ENCODE measurements at places on chromosomes 12 and 14. TPM values are rescaled to one million over a fixed set of nuclear protein-coding genes. Genes with fewer than 3 reads are reported as not detected.

Gene APOLD1
- 56.7 TPM for total RNA-seq

Gene CMTM5
- 1.4 TPM for total RNA-seq

Gene CD69
- total RNA-seq = 2.9 TPM

Gene SPX
- total RNA-seq = 2.6 TPM

Gene USP44
- 2.3 TPM for total RNA-seq

Gene KLHL33
- total RNA-seq = 0.77 TPM

Gene CFAP54
- total RNA-seq = 0.38 TPM

Gene LYZ
- total RNA-seq = 23.1 TPM

Gene CCDC175
- not detected for total RNA-seq

Gene PHLDA1
- 9.4 TPM for total RNA-seq

Gene ZCRB1
- total RNA-seq = 51.8 TPM

Gene CACNA2D4
- total RNA-seq = 1.7 TPM

Gene SLC24A4
- total RNA-seq = 0.26 TPM

Gene CLEC4E
- total RNA-seq = 0.81 TPM

Gene PSMD9
- total RNA-seq = 34.1 TPM

Gene SPTLC2
- 16.1 TPM for total RNA-seq

Gene PTHLH
- total RNA-seq = 11.6 TPM

Measured in left cardiac atrium (tissue), 4 donors.